DND-41 (cell line): ENCODE measurements at places on chromosomes 5 and 9.

DNA sequence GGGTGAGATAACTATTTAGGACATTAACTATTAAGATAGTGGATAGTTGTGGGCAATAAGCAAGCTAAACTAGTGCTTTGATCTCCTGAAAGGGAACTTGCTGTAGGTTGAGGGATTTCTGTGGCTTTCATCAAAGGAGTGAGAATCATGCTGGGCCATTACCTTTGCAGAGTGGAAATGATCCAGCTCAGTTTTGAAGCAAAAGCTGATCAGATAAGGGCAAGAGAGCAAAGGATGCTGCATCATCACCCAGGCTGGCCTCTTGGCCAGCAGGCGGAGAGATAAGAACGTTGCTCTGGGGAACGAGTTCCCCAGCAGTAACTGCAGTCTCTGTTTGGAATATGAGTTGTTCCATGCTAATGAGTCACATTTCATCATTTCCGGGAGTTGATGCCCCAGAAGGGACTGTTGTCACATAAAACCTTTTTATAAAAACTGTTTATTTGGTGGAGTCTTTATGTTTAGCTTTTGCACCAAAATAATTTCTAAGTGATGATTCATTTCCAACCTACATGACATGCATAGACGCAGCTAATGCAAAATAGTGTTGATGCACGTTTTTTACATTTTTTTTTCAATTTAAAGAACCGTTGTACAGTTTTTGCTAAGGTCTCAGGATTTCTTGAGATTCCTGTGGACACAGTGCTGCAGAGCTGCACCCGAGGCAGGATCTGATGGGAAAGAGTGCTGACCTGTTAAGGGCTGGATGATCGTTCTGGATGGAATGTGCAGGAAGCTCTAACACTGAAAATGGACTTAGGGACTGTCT is 99.3 kb downstream of the ACTBL2 start:
- H3K4me1 ChIP-seq: peaks cover 38% of the 10 kb centered on the region
- DNase-seq: peak; percentile 85

- H3K27ac ChIP-seq: no peak overlapping the region
- no peaks in the 10 kb centered on the region for H3K4me1 ChIP-seq
- DNase-seq: no peak
- peaks cover 91% of the 10 kb centered on the region for H3K36me3 ChIP-seq
Measured at GRCh38 chr5:55347786-55348185, 40.0 kb downstream of the MTREX start.

GRCh38 chr9:16873126-16873802 is 2.8 kb upstream of the BNC2 start:
- peaks cover 34% of the 10 kb centered on the region for H3K4me1 ChIP-seq
- no peak overlapping the region for H3K4me3 ChIP-seq
- peaks cover 37% of the 10 kb centered on the region for H3K27me3 ChIP-seq
- no peak for DNase-seq
- H3K36me3 ChIP-seq: no peaks in the 10 kb centered on the region
- H3K27ac ChIP-seq: no peak overlapping the region

DNA sequence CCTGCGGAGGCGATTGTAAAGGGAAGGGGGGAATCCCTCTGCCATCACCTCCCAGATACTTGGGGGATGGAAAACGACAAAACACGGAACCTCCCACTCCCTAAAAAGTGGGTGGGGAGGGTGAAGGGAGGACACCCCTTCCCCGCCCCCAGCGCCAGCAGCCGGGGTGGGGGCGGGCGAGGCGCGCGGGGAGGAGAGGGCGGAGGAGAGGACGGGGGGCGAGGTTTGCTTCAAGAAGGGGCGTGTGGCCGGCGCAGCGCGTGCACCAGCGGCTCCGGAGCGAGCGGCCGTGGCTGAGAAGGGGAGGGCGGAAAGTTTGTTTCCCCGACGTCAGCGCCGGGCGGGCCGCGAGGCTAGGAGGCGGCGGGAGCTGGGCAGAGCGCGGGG is at the start of gene PRRX2:
Gene PRRX2 (plus strand): TSS at position 259 of the 387 bp plus-strand sequence. CDS start 221 bp downstream, outside the sequence.
- no peak within 1 kb of the TSS for H3K4me3 ChIP-seq
- H3K36me3 ChIP-seq: no peaks in the 10 kb centered on the region
- no peak for DNase-seq
- H3K27me3 ChIP-seq: no peaks in the 10 kb centered on the region
- no peak within 1 kb of the TSS for H3K27ac ChIP-seq

DNA sequence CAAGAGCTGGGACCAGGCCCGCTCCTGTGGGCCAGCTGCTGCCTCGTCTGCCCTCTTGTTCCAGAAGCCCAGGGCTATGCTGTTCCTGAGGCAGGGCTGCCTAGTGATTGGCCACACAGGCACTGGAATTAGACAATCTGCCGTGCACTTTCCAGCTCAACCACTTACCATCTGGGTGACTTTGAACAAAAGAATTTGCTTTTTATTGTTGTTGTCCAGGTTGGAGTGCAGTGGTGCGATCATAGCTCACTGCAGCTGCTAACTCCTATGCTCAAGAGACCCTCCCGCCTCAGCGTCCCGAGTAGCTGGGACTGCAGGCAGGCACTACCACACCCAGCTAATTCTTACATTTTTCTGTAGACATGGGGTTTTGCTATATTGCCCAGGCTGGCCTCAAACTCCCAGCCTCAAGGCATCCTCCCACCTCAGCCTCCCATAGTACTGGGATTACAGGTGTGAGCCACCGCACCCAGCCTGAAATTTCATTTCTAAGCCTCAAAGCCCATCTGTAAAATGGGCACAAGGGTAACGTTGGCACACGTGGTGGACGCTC is 1.2 kb upstream of the NEK6 start:
- H3K27me3 ChIP-seq: no peaks in the 10 kb centered on the region
- H3K36me3 ChIP-seq: no peaks in the 10 kb centered on the region
- no peak overlapping the region for H3K4me3 ChIP-seq
- H3K27ac ChIP-seq: no peak overlapping the region
- no peaks in the 10 kb centered on the region for H3K4me1 ChIP-seq

DNA sequence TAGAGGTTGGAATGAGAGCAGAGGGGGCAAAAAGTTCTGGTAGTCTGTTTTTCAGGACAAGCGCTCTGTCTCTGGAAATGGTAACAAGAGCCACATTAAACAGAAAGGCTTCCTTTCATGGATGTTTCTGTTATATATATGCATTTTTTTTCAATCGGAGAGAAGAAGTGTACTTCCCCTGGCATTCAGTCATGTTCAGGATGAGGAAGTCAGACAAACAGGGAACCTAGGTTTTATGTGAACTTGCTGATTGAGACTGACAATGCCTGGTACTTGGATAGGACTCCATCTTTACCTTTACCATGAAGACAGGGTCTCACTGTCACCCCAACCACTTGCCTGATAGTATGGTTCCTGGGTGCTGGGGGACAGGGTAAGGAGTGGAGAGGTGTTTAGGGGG is 30.1 kb upstream of the ZBED3 start:
- no peak overlapping the region for H3K27ac ChIP-seq
- H3K4me3 ChIP-seq: no peak overlapping the region
- no peaks in the 10 kb centered on the region for H3K4me1 ChIP-seq
- DNase-seq: no peak
- H3K27me3 ChIP-seq: no peaks in the 10 kb centered on the region
- peaks cover 9% of the 10 kb centered on the region; the same call in 1 of the 2 replicates for H3K36me3 ChIP-seq
